Mesothelial cell of epicardium (in vitro differentiated cells): ENCODE measurements at places on chromosomes 2 and 18.

DNA sequence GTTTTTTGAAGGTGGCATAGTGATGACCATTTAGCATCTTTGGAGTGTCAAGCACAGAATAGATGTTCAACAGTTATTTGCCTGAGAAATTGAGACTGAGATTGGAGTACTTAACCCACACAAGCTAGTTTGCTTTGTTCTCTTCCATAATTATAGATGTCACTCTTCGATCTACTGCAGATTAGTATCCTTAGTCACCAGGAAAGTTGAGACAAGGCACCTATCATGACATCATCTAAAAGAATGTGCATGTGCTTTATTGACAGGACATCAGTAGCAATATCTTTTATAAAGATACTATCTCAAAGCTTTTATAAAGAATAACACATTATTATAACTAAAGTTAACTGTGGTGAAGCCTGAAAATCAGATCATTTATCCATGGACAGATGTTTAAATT, 6.4 kb downstream of the VRK2 start:
- no peak for DNase-seq
- peaks cover 6% of the 10 kb centered on the region for H3K36me3 ChIP-seq
- H3K4me3 ChIP-seq = no peak overlapping the region
- H3K27ac ChIP-seq = no peak overlapping the region
- peaks cover 21% of the 10 kb centered on the region for H3K4me1 ChIP-seq

GRCh38 chr2:54945391-54946219, 104.6 kb downstream of the RTN4 start:
- H3K27ac ChIP-seq = no peak overlapping the region
- no peak for DNase-seq
- H3K36me3 ChIP-seq = no peaks in the 10 kb centered on the region
- no peaks in the 10 kb centered on the region for H3K4me1 ChIP-seq

GRCh38 chr2:142314164-142314563, 183.3 kb upstream of the LRP1B start:
- H3K27ac ChIP-seq = no peak overlapping the region
- peaks cover 3% of the 10 kb centered on the region for H3K4me1 ChIP-seq
- DNase-seq = no peak
- H3K27me3 ChIP-seq = no peaks in the 10 kb centered on the region

DNA sequence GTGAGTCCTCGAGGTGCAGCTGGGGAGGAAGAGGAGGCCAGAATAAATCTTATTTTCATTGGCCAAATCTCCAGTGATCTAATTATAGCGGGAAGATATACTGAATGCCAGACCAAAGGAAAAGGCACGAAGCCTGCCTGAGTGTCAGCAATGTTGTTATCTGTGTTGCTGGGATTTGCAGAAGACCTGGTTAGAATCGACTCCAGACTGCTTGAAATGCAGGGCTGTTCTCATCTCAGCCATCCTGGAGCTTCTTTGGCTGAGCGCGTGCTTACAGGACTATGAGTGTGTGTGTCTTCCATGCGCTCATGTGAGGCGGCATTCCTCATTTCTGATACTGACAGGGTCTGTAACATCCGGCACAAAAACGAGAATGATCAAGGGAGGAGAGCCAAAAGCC, 81.2 kb downstream of the TSN start:
- no peak for DNase-seq
- H3K4me1 ChIP-seq = peaks cover 6% of the 10 kb centered on the region
- H3K36me3 ChIP-seq = no peaks in the 10 kb centered on the region

GRCh38 chr2:166156985-166157490, 29.2 kb upstream of the SCN1A start:
- H3K27ac ChIP-seq = no peak overlapping the region
- H3K4me1 ChIP-seq = peaks cover 36% of the 10 kb centered on the region
- H3K27me3 ChIP-seq = no peaks in the 10 kb centered on the region
- DNase-seq = no peak
- no peak overlapping the region for H3K4me3 ChIP-seq
